ENCODE measurements at places on chromosomes 6 and 20. TPM values are rescaled to one million over a fixed set of nuclear protein-coding genes. Genes with fewer than 3 reads are reported as not detected.

Gene CRISP3
- not detected for total RNA-seq

Gene PCMTD2
- 37.8 TPM for total RNA-seq

Gene VSX1
- total RNA-seq: not detected

Gene SOBP
- 0.59 TPM for total RNA-seq

Gene TMEM244
- total RNA-seq: not detected

Gene POM121L2
- not detected for total RNA-seq

Gene ADGRF4
- total RNA-seq: 0.17 TPM

Gene TMEM170B
- 15.0 TPM for total RNA-seq

GRCh38 chr6:53080813-53081212 is 15.6 kb downstream of the FBXO9 start:
- no peak for DNase-seq

- no peak for DNase-seq
Measured at GRCh38 chr6:107083047-107083768, 32.1 kb downstream of the BEND3 start.

DNA sequence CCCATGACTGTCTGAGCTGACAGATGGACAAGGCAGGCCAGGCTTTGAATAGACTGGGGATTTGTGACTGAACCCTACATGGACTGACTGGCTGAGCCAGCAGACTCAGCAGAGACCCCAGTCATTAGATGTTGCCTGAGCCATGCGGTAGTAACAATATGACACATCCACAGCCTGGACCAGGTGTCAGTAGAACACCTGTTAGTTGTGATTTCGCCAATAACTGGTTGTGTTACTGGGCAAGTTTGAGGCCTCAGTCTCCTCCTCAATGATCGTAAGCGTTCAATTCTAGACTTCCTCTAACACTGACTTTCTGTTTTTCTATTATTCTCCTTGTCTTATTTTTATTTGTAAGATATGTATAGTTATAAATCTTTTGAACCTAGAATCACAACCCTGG is 311.9 kb upstream of the MAP3K7 start:
- no peak for DNase-seq

DNA sequence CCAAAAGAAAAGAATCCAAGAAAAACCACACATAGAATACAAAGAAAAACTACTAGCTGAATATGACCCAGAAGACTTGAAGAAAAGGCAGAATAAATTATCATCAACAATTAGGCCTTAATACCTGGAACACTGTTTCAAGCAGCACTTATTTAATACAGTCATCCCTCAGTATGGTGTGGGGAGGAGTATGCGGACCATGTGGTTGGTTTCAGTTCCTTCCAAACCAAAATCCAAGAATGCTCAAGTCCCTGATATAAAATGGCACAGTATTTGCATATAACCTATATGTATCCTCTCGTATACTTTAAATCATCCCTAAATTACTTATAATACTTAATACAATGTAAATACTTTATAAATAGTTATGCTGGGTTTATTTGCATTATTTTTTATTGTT is 16.1 kb downstream of the CDK19 start:
- DNase-seq: no peak

DNA sequence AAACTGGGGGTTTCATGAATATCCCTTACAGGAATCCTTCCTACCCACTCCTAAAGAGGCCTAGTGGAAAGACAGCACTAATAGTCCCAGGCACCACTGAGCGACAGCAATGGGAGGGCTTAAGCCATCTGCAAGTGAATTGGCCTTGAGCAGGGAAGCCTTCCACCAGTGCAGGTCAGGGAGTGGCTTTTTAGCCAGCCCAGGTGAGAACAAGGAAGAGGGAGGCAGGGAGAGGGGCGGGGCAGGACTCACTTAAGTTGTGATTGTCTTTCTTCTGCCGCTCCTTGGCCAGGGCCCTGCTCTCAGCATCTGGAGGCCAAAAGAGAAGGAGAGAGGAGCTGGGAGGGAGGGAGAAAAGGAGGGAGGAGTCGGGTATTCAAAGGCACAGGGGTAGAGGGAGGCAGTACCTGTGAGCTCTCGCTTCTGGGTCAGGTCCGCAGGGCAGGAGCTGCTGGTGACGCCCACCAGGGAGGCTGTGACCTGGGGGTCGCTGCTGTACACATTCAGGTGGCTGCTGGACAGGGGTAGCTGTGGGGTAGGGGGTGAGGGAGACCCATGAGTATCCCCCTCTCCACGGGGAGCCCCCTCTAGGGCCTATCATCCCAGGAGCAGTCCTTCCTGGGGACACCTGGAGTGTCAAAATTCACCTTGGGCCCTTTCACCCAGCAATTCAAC is 47.8 kb downstream of the TFEB start:
- DNase-seq: no peak

DNA sequence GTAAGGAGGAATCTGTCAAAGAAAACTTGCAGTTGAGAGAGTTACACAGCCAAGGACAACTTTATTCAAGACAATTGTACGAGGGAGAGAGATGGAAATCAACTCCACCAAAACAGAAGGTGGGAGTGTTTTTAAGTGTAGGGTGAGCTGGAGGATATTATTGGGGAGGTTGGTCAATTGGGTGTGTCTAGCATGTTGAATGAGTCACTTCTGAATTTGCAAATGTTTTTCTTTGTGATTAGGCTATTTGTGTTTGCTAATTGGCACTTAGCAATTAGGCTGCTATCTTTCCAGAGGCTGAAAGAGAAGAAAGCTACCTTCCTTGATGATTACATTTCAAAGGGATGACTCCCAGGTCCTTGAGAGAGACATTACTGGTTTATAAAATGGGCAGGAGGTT is 441.1 kb downstream of the MEI4 start:
- no peak for DNase-seq

DNA sequence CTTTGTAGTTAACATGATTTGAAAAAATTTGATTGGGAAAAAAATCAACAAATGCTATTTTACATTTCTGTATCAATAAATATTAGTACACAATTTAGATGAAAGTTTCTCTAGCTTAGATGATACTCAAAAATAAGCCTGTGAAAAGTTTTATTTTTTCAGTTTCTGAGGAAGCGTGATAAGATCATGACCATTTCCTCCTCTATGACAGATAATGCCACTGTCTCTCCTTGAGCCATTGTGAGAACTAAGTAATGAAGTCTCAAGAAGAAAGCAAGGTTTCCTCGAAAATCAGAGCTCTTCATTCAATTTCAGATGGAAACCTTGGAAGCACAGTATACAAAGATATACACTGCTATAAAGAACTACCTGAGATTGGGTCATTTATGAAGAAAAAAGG is 395.0 kb downstream of the HDGFL1 start:
- DNase-seq: no peak

DNA sequence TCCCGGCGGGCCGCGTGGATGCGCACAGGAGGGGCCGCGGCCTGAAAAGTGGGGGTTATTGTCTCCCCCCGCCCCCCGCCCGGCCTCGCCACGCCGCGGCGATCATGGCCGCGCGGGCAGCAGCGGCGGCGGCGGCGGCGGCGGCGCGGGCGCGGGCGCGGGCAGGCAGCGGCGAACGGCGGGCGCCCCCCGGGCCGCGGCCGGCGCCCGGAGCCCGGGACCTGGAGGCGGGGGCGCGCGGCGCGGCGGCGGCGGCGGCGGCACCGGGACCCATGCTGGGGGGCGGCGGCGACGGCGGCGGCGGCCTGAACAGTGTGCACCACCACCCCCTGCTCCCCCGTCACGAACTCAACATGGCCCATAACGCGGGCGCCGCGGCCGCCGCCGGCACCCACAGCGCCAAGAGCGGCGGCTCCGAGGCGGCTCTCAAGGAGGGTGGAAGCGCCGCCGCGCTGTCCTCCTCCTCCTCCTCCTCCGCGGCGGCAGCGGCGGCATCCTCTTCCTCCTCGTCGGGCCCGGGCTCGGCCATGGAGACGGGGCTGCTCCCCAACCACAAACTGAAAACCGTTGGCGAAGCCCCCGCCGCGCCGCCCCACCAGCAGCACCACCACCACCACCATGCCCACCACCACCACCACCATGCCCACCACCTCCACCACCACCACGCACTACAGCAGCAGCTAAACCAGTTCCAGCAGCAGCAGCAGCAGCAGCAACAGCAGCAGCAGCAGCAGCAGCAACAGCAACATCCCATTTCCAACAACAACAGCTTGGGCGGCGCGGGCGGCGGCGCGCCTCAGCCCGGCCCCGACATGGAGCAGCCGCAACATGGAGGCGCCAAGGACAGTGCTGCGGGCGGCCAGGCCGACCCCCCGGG is 637 bp downstream of the ARID1B start:
- DNase-seq: no peak

DNA sequence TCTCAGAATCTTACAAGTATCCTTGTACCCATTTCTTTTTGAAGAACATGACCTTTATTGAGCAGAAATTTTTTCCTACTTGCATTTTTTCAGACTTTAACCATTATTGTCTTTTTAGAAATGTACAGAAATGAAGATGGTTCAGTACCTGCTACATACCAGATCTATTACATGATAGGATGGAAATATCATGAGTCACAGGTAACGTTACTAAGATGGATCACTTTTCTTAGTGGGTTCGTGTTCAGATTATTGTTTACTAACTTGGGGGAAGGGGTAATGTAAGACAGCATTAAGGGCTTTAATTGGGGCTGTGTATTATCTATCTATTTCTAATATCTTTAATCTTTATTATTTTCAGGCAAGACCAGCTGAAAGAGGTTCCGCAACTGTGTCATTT is 31.9 kb downstream of the NDUFAF5 start:
- DNase-seq: no peak

- DNase-seq: no peak
Measured at GRCh38 chr6:81777586-81778268, 25.2 kb upstream of the TENT5A start.

DNA sequence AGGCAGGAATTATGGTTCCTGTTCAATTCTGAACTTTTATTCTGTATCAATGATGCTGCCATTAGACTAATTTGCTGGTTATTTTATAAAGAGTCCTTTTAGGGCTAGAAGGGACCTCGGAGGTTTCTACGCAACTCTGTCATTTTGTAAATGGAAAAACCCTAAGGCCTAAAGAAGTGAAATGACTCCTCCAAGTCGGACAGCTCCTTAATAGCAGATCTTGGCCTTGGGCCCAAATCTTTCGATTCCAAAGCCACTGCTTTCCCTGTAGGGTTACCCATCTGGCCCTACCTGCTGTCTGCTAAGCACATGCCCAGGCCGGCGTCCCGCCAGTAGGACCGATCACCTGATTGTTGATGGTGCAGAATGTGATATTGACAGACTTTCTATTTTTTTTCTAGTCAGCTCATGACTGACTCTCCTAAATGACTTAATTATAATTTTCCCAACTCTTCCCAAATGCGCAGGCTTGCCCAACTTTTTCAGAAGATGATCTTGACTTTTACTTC is 40.2 kb downstream of the PLEKHG1 start:
- no peak for DNase-seq

- no peak for DNase-seq
Measured at GRCh38 chr6:20644667-20645370, 110.6 kb downstream of the CDKAL1 start.

- DNase-seq: no peak
Measured at GRCh38 chr20:20783450-20783849, 71.0 kb upstream of the RALGAPA2 start.

DNA sequence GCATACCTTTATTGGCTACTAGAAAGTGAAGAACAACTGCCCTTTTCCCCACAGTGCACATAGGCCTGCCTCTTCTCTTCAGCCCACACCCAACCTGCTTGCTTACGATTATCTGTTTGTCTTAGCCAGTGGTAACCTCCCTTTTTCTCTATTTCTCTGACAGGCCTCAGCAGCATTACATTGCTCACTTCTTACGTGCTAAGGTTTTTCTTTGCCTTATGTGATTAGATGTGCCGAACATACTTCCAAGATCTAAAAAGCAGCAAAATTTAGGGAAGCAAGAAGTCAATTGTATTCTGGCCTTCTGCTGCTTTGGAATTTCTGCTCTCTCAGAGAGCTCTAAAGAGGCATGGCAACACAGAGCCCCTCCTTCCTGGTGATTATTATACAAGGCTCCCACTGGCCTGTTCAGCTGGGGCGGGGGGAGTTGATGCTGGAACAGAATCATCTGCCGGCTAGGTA is 7.0 kb downstream of the B4GALT5 start:
- DNase-seq: no peak

DNA sequence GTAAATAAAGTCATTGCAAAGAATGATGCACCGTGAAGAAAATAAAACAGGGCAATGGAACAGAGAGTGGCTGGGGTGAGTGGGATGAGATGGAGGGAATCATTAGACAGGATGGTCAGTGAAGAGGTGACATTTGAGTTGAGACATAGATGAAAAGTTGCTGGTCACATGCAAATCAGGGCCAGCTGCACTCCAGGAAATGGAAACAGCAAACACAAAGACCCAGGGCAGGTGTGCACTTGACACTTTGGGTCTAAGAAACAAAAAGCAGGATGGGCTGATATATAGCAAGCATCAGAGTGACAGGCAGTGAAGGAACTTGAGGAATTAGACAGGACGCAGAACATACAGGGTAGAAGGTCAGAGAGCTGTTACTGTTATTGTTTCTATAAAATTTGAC is 171.5 kb upstream of the RIPOR2 start:
- no peak for DNase-seq

DNA sequence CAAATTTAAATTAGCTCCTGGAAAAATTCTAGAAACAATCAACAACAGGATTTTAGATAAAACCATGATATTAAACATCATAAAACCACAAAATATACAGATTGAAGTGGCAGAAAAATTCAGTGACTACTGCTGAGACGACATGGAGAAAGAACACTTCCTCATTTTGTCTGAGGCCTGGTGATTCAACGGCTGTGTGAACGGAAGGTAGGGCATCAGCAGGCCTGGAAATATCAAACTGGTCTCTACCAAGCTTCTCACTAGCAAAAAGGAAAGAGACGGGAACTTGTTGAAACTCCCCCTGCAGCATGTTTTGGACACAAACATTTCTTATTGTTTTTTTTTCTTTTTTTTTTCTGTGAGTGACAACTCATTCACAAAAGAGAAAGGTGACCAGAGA is 58.0 kb upstream of the AHI1 start:
- DNase-seq: no peak

GRCh38 chr6:166592821-166593220 is 6.3 kb upstream of the RAMACL start:
- DNase-seq: no peak

GRCh38 chr6:52641826-52642225 is 29.1 kb upstream of the TMEM14A start:
- DNase-seq: no peak

DNA sequence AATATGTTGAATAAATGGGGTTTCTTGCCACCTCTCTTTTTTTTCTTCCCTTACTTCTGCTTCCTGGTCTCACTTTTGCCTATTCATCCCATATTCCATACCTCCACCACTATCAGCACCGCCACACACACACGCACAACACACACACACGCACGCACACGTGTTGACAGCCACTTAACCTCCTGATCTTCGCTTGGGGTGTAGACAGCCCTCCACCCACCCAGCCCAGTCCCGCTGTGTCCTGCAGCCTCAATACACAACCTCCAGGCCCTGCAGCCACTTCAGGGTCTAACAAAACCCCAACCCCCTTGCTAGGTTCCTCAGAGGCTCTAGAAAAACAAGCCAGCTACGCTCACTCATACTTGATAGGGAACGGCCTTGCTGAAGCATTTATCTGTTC is 72.3 kb downstream of the LINC00237 start:
- no peak for DNase-seq
